Esophagus squamous epithelium (tissue), 5 donors: ENCODE measurements at places on chromosomes 4 and X.

DNA sequence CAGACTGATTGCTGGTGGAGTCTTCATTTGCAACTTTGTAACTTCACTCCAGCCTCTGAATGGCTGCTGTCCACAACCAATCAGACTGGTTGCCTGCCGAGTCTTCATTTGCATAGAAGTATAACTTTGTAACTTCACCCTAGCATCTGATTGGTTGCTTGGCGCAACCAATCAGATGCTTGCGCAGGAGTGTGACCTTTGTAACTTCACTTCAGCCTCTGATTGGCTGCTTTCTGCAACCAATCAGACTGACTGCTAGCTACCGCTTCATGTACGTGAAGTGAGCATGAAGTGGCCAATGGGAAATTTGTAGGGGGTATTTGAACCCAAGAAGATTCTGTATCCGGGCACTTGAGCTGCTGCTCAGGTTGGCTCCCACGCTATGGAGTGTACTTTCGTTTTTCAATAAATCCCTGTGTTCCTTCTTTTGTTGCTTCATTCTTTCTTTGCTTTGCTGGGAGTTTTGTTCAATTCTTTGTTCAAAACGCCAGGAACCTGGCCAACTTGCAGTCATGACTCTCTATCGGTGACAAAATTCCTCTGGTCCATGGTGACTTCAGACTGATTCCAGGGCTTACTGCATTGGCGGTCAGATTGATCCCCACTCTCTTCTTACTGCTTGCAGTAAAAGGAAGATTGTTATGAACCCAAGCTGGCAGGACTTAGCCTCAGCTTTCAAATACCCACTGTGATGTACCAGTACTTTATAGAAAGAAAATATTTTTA is 46.4 kb upstream of the FGG start:
- DNase-seq = no peak

DNA sequence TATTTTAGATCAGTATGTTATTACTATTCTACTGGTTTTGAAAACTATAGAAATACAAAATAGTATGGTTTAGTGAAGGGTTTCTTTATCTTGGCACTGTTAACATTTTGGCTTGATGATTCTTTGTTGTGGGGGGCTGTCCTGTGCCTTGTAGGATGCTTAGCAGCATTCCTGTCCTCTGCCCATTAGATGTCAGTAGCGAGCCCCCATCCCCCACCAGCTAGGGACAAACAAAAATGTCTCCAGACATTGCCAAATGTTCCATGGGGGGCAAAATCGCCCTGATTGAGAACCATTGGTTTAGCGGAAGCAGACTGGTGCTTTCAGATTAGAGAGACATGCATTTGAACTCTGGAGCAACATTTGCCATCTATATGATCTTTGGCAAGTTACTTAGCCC is 23.3 kb downstream of the SPARCL1 start:
- DNase-seq = no peak

GRCh38 chr4:164931551-164932324 is 45.7 kb downstream of the TRIM61 start:
- DNase-seq = no peak

- DNase-seq = no peak
These were observed 176.8 kb upstream of the GLRA2 start for GRCh38 chrX:14352511-14352910.

DNA sequence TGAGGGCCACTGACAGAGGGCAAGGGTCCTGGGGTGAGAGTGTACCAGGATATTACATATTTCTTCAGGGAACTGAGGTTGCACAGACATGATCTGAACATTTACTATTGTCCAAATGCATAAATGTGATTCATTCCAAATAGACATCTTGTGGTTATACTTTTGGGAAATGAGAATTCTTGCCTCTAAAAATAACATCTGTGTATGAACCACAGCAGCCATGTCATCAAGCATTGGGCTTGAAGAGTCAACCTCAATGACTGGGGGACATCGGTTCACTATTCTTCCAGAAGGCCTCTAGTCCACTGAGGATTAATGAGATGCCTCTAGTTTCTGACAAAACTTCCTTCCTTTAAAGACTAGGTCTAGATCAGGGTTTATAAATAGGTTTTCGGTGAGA is 193.1 kb upstream of the GPC4 start:
- no peak for DNase-seq

GRCh38 chrX:22165732-22166457 is 106.8 kb upstream of the CBLL2 start:
- no peak for DNase-seq

DNA sequence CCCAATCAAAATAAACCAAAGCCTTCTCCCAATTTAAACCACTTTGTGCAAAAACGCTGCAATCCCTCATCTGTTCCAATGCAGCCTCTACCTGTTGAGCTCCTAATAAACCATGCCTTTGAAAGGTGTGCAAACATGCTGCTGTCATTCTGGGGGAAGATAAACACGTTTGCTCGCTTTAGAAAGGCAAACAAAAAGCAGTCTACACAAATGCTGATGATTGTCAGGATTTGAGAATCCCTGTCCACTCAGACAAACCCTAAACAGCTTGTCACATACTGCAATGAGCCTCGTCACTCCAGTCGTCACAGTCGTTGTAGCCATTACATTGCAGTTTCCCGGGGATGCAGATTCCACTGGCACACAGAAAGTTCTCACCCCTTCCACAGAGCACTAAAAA is 145.2 kb downstream of the CORIN start:
- no peak for DNase-seq

DNA sequence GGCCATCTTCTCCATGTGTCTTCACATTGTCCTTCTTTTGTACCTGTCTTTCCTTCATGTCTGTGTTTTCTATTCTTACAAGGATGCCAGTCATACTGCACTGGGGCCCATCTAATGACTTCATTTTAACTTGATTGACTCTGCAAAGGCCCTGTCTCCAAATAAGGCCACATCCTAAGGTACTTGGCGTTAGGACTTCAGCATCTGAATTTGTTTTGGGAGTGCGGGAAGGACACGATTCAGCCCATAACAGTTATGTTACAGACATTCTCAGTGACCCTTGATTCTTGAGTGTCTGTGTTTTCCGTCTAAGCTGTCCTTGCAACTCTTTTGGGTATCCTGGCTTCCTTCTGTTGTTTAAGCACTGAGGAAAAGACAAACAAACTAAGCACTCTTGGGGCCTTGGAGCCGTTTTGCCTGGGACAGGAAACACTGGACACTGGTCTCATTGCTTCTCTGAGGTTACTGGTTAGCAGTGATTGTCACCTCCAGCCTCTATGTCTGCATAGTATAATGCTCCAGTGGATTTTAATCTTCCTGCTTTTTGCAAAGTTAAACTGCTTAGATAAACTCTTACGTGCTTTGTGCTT is 80.7 kb downstream of the SNX25 start:
- no peak for DNase-seq

- no peak for DNase-seq
These were observed 55.7 kb downstream of the GRID2 start for GRCh38 chr4:92359491-92359890.

DNA sequence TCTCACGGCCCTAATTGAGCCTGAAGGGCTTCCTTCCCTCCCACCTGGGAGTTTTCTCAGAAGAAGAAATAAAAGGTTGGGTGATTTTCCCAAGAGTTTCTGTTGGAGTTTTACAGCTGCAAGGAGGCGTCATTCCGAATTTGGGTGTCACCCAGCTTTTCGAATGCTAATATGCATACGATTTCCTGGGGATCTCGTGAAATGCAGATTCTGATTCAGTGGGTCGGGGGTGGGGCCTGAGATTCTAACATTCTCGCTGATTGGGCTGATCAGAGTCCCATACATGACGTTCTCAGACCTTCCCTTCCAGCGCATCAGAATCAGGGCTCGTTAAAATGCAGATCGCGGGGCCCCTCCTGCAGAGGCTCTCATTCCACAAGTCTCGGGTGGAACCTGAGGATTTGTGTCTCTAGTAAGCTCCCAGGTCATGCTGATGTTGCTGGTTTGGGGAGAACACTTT is 125.8 kb upstream of the STX18 start:
- no peak for DNase-seq

GRCh38 chrX:9958183-9958582 is 9.0 kb upstream of the CLDN34 start:
- DNase-seq = no peak

- no peak for DNase-seq
These were observed at the start of gene MTMR1 for GRCh38 chrX:150692831-150693724. Gene MTMR1, plus strand, starts transcription at chrX:150693396. Its CDS starts 135 bp downstream, at chrX:150693531.

DNA sequence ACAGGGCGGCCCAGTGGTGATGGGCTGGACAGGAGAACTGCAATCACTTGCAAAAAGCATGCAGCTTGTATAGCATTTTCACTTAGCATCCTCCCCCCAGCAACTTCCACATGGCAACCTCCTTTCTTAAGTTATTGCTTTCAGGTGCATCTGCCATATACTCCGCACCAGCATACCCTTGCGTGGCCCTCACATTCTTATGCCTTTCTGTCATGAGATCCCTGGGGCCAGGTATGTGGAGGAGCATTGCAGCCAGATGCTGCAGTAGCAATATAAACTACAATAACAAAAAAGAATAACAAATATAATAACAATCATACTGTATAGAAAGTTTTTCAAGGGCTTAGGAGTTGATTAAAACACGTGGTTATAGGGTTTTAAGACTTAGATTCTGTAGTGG is 26.3 kb upstream of the NUDT6 start:
- no peak for DNase-seq

GRCh38 chr4:48122756-48123155 is 11.3 kb downstream of the TXK start:
- DNase-seq = no peak

DNA sequence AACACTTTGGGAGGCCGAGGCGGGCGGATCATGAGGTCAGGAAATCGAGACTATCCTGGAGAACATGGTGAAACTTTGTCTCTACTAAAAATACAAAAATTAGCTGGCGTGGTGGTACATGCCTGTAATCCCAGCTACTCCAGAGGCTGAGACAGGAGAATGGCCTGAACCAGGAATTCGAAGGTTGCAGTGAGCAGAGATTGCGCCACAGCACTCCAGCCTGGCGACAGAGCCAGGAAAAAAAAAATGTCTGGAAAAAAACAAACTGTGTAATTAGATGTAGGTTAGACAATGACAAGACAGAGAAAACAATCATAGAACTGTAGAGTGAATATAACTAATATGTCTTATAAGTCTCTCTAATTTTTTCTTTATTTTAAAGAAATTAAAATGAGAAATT is 1002.5 kb upstream of the LCORL start:
- DNase-seq = no peak

DNA sequence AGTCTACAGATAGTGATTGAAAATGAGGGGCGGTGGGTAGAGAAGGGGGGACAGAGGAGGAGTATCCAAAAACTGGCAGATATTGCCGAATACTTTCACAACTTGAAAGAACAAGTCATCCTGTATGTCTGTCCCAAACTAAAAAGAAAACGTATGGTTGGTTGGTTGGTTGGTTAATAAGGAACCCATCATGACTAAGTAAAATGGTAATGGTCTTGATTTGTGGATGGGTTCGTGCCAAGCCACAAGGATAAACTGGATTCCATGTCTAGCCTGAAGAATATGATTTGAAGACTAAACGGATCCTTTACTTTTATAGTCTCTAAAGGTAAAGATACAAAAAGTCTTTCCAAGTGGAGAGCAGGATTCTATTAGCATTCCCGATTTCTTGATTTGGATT is 208.4 kb downstream of the DCLK2 start:
- no peak for DNase-seq
